B cell (primary cell): ENCODE measurements at places on chromosomes 16 and 17. TPM values are rescaled to one million over a fixed set of nuclear protein-coding genes. Genes with fewer than 3 reads are reported as not detected.
A peak's percentile ranks its signal among the peaks of the same experiment; 100 is the strongest.

ITGAL gene
- 110 and 118 TPM in 2 replicates for polyA plus RNA-seq

MPP2 gene
- polyA plus RNA-seq = 0.10 and 0.15 TPM in 2 replicates

CCL14 gene
- polyA plus RNA-seq = not detected in 2 replicates

EVPLL gene
- polyA plus RNA-seq = 0.06 TPM in 1 of 2 replicates, not detected in the other

KCNH4 gene
- polyA plus RNA-seq = 0.65 and 1.0 TPM in 2 replicates

C16orf89 gene
- not detected in 2 replicates for polyA plus RNA-seq

DPEP2 gene
- polyA plus RNA-seq = 150 and 169 TPM in 2 replicates

ZSCAN10 gene
- 0.36 TPM in 1 of 2 replicates, not detected in the other for polyA plus RNA-seq

DNA sequence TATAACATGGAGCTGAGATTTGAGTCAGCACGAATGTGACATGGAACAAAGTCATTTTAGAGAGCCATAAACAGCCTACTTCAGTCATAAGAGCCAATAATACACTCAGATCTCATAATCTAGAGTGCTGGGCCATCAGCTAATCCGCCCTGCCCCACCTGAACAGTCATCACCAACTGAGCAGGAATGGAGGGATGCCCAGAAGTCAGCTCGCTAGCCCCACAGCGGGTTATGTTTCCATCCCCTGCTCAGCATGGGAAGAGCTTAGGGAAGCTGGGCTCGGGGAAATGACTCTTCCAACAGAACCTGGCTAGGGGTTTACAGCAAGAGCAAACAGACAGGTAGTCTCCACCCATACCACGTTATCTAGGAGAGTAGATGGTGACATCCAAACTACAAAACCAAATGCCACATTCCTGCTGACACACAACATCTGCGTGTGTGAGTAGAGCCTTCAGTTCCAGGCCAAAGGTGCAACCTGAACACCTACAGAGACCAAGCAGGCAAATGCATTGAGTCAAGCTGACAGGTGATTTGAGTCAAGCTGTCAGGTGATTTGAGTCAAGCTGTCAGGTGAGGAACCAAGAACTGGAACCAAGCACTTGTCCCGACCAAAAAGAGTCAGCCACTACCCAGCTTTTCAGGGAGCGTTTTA, 2.0 kb downstream of the TMEM11 start:
- DNase-seq = no peak

DNA sequence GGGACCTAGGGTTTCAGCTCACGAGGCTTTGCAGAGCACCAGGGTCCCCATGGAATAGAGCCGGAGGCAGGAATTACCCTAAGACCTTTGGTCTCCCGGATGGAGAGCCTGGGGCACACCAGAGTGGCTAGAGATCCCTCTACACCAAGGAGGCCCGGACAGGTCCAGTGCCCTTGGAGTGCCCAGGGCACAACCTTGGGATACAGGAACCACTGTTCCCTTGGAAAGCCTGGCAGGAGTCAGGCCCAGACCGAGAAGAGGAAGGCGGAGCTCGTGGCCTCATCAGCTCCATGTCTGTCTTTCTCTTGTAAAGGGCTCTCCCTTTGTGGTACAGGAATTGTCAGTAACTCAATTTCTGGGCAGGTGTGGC, 3.8 kb upstream of the DBNDD1 start:
- no peak for DNase-seq

DNA sequence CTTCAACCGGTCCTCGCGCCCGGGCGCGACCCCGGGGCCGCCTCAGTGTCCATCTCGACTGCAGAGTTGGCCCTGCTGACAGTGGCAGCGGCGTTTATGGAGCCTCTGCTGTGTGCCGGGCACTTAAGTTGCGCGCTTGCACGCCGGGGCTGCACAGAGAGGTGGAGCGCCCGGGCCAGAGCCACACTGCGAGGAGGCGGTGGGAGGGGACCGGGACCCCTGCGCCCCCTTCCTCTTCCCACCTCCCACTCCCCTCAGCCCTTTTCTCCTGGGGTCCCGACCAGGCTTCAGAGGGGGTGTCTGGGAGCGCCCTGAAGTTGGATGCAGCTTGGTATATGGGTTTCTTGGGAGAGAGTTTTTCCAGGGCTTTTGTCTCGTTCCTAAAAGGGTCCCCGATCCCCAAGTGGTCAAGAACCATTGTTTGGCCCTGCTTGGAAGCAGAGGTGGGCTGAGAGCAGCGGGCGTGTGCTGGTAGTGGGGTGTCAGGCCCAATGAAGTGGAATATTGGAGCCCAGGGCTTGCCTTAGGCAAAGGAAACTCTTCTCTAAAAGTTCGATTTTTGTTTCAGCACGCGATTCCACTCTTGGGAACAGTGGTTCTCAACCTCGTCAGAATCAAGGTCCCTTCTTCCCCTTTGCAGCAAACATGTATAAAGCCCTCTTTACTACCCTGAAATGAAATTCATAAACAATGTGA, 605 bp downstream of the MRTFB start:
- no peak for DNase-seq

GRCh38 chr17:67246653-67247415, 1.8 kb upstream of the HELZ start:
- DNase-seq = peak; percentile 33

- DNase-seq = peak; percentile 71
Observed at GRCh38 chr17:40542558-40543411, 22.5 kb downstream of the CCR7 start.

GRCh38 chr16:19841184-19841583, 43.5 kb downstream of the GPRC5B start:
- no peak for DNase-seq

DNA sequence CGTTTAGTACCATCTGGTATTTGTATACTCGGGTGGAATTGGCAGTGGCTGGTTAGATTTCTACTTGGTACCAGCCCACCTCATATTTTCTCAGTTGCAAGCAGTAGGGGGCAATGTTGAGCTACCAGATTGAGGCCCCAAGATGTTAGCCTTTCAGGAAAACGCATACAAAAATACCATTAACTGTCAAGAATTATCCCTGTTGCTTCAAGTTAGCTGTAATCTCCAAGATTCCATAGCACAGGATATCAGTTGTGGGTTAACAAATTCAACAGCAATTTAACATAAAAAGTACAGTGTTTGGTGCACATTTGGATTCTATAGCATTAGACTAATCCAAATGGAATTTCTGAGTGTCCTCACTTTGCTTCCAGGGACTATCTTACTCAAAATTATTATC, 188.2 kb downstream of the FTO start:
- peak; percentile 18 for DNase-seq

DNA sequence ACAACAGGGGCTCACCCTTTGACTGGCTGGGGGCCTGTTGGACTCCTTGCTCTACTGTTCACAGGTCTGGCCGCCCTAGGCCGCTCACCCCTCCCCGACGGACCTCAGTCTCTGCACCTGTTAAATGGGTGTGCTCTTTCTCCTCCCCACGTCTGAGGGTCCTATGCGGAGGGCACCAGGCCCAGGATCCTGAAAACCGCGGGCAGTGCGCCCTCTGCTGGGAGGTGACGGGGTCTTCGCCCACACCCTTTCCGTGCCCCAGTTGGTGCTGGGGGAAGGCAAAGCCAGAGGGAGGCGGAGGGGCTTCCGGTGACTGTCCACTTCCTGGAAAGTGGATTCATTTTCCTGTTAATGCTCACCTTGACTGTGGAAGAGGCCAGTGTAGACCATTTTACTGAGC, 1010.9 kb downstream of the KCNJ18 start:
- DNase-seq = no peak

DNA sequence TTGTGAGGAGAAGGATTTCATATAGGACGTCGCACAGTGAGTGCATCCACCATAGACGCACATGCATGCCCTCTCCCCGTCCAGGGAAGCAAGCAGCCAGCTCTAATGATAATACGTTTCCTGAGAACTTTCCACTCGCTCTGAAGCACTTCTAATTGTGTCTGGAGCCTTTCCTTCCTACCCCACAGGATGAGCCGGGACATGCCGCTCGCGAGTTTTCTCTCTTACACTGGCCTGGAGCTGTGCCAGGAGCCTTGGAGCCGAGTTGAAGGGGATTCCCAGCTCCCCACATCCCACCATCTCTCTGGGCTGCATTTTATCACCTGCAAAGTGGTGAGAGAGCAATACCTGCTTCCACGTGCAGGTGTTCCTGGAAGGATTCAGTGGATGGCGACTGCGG, 368.1 kb downstream of the C16orf95 start:
- no peak for DNase-seq

GRCh38 chr17:69058165-69058564, 2.6 kb downstream of the ABCA9 start:
- DNase-seq = no peak

GRCh38 chr17:17021194-17021863, 20.9 kb upstream of the MPRIP start:
- no peak for DNase-seq

DNA sequence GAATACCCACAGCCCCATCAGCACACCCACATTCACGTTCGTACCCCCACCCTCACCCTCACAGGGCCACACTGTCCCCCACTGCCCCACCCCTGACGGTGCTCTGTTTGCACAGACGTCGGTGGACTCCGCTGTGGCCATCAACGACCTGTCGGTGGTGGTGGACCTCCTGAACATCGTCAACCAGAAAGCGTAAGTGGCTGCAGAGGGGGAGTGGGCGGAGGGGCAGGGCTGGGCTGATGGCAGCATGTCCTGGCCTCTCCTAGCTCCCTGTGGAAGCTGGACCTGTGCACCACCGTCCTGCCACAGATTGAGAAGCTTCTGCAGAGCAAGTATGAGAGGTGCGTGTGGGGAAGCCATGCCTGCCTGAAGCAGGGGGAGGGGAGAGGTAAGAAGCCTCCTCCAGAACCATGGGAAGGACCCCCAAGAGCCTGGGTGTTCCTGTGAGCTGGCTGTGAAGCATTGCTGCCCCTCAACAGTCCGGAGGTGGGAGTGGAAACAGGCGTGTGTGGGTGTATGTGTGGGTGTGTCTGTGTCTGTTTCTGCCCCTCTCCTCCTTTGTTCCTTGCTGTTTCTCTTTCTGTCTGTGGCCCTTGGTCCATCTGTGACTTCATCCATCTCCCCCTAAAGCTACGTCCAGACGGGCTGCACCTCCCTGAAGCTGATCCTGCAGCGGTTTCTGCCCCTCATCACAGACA, 20.3 kb downstream of the KATNB1 start:
- no peak for DNase-seq

- DNase-seq = no peak
Observed at GRCh38 chr17:32777436-32777835, 99.5 kb downstream of the MYO1D start.

DNA sequence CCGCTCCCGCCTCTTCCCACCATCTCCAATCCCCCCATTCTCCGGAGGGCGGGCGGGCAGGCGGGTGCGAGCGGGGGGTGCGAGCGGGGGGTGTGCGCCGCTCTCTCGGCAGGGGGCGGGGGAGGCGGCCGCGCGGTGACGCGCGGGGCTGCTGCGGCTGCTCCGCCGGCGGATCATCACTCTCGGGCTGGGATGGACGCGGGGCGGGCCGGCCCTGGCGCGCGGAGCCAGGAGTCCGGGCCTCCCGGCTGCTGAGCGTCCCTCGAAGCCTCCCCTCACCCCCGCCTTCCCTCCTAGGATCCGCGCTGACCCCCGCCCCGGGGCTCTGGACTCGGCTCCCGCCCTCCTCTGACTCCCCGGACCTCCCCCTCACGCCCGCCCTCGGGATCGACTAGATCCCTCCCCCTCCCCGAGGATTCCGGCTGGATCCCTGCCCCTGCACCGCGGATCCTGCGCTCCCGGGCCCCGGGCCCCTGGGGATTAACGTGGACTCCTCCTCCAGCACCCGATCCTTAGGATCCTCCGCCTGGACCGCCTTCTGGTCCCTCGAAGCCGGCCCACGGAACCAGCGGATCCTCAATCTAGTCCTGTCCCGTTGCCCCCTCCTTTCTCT, 946 bp upstream of the TMEM256 start:
- DNase-seq = no peak

DNA sequence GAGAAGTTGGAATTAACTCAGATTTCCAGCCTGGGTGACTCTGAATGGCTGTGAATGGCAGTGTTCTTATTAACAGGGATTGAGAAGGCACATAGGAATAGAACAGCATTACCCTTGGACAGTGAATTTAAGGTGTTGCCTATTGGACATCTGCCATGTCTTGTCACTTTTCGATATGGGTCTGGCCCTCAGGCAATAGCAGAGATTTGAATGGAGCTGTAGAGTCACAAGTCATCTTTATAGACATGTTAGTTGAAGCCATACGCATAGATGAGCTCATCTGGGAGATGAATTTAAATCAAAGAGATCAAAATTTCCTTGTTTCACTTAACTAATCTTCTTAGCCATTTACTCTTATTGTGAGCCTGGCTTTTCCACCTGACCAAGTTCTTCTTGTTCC, 14.9 kb upstream of the DHRS11 start:
- DNase-seq = no peak

- DNase-seq = no peak
Observed at GRCh38 chr16:23031508-23032098, 117.6 kb downstream of the USP31 start.

- no peak for DNase-seq
Observed at GRCh38 chr16:27498916-27499658, 50.6 kb downstream of the GTF3C1 start.

- DNase-seq = no peak
Observed at GRCh38 chr17:81534157-81535006, 6.2 kb downstream of the FSCN2 start.

- no peak for DNase-seq
Observed at GRCh38 chr16:78596348-78596995, 497.0 kb downstream of the WWOX start.

DNA sequence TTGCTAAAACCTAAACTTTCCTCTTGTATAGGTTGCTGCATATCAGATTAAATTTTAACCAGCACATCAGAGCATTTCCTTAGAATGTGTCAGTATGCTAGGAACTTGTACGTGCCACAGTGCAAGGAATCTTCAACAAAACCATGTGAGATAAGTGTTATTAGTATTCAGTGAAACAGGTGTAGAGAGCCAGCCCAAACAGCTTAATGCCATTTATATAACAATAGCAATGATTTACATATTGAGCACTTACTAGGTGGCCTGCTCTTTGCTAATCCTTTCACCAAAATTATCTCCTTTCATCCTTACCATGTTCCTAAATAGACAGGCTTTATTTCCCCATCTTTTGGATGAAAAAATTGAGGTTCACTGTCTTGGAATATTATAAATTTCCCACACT, 485.7 kb downstream of the HS3ST4 start:
- DNase-seq = no peak

GRCh38 chr16:10883004-10883403, 6.0 kb downstream of the CIITA start:
- DNase-seq = no peak
